ENCODE measurements at places on chromosomes 3 and 15.

- no peak for DNase-seq
Observed at GRCh38 chr15:51825698-51826097, 3.8 kb upstream of the TMOD3 start.

GRCh38 chr15:40870716-40871115, 3.3 kb downstream of the RHOV start:
- no peak for DNase-seq

DNA sequence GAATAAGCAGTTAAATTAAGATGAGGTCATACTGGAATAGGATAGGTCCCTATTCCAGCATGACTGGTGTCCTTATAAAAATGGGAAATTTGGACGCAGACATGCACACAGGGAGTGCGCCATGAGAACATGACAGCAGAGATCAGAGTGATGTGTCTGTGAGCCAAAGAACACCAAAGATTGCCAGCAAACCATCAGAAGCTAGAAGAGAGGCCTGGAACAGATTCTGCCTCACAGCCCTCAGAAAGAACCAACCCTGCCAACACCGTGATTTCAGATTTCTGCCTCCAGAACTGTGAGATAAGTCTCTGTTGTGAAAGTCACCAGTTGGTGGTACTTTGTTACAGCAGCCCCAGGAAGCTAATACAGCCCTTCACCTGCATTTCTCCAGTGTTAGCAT, 34.7 kb downstream of the EPHB1 start:
- DNase-seq, result no peak

DNA sequence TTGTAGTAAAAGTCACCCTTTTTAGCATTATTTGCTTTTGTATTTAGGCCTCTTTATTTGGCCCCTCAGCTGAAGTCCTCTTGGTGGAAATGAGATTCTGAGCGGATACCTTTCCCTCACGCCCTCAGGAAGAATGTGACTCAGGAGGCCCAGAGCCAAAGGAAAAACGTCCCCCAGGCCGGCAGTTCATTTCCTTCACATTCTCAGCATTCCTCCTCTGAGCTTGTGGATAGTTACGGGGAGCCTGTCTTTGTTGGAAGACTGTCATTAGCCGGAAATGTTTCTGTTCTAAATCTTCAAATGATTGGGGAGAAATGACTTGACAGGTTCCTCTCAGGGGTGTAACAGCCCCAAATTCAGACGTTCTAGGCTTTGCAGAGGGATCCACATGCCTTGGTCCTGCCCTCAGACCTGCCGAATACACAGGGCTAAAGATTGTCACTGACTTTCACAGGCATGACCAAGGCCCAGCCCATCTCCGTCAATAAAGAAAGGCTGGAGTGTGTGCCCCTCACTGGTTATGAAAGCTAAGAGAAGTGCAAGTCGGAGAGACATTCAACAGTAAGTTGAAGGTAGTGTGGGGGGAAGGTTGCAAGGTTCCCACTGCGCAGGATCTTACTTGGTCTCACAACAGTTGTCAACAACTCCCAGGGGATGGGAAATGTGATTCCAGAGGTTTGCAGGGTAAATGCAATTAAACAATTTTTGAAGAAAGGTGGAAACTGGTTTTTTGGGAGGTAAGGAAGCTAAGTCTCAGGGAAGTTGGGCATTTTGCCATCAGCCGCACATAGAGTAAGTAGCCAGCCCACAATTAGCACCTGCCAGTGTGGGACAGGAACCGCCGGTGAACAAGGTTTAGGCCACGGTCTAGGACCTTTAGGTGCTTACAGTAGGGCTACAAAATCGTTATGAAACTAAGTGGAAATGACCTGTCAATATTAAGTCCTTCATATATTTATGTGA, 39.7 kb upstream of the MYZAP start:
- peak; percentile 91 for DNase-seq

DNA sequence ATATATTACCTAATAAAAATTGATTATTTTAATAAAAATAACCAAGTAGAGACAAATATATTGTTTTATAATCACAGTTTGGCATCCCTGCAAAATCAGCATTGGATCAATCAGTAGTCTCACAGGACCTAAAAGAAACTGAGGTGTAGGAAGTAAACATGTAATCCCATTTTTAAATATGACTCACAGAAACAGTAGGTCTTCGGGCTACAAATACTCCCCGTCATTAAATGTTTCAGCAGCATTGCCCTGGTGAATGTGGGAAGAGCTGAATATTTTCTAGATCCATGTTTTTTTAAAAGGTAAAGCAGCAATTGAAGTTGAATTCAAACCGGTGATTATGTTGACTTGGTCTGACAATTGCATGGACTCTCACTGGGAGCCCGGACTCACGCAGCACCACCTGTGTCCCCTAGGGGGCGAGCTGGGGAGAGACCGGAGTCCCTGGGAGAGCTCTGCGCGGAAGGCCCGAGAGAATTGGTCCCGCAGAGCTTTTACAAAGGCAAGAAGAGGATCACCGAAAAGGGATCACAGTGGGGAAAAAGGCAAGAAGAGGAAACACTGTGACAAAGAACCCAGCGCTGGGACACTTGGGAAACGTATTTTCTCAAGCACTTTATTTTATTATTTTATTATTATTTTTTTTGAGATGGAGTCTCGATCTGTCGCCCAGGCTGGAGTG, 17.2 kb upstream of the USP3 start:
- DNase-seq, result peak; percentile 77

- DNase-seq, result no peak
Observed at GRCh38 chr3:141184430-141184829, 47.2 kb upstream of the PXYLP1 start.

DNA sequence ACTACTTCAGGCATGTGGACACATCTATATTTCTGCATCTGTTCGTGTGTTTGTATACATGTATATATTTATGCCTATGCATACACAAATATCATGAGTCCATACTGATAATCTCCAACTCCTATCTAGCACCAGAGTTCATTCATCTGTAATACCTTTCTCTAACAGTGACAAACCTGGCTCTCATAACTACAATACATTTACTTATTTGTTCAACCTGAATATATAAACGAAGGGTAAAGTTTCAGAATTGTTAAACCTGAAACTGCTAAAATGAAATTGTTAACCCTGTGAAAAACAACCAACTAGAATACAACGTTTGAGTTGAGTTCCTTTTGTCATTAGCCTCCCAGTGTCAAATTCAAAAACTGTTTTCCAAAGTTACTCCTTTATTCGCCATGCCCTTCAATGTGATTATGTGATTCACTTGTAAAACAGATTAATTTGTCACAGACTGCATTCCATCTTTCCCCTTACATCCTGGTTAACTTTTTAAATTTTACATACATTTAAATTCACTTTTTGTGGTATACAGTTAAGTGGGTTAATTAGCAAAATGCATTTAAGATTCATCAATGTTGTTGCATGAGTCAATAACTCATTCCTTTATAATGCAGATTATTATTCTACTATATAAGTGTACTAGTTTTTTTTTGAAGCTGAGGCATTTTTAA, 58.5 kb downstream of the PIK3R4 start:
- no peak for DNase-seq

GRCh38 chr3:59285560-59285959, 235.7 kb upstream of the CFAP20DC start:
- DNase-seq, result no peak

- DNase-seq, result peak; percentile 58
Observed at GRCh38 chr15:70853973-70854665, at the start of gene LARP6. Gene LARP6 (minus strand): TSS chr15:70854157. CDS start chr15:70854088, 69 bp downstream.

- DNase-seq, result no peak
Observed at GRCh38 chr15:64000183-64000951, 45.9 kb downstream of the DAPK2 start.

DNA sequence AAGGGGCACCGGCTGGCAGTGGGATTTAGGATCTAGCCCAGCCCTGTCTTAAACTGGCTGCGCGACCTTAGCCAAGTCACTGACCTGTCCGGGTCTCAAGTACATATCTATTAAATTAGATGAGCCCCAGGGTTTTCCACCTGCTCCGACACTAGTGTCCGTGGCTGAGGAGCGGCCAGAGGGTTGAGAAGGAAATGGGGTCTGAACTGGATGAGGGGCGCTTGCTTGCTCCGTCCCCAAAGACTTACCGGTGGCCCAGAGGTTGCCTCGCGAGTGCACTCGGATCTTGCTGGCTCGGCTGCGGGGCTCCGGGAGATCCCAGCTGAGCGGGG, 285 bp downstream of the NMB start:
- DNase-seq, result no peak

DNA sequence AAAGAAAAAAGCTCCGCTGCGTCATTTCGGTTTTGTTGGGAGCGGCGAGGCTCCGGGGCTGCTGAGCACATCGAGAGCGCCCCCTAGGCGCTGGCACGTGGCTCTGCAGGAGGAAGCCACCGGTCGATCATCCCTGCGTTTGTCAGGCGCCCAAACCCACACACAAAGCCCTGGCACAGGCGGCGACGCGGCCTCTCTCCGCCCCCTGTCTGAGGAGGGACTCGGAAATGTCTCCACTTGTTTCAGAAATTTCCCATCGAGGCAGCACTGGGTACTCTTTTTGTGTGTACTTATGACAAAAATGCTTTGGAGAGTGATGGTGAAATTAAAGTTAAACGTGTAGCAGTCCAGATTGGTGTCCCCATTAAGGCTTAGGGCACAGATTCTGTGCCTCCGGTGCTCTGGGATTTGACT, 407.3 kb upstream of the ONECUT1 start:
- DNase-seq, result peak; percentile 67

DNA sequence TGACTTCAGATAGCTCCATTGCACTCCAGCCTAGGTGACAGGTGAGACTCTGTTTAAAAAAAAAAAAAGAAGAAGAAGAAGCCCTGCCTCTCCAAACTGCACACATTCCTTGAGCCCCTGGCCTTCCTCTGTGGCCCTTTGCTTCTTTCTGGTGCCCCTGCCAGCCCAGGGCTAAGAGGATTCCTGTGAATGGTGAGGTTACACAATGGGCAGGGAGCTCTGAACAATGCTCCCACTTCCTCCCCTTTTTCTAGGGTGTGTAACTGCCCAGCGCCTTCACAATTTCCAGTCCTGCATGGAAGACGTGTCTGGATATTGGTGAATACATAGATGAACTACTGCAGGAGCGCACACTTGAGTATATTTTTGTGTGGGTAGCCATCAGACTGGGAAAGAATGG, 3.6 kb upstream of the AMOTL2 start:
- DNase-seq, result no peak

- peak; percentile 39 for DNase-seq
Observed at GRCh38 chr3:45612918-45613602, 18.5 kb downstream of the LIMD1 start.
